MG63 (cell line): ENCODE measurements at places on chromosomes 1 and 21. TPM values are rescaled to one million over a fixed set of nuclear protein-coding genes. Genes with fewer than 3 reads are reported as not detected.

DNA sequence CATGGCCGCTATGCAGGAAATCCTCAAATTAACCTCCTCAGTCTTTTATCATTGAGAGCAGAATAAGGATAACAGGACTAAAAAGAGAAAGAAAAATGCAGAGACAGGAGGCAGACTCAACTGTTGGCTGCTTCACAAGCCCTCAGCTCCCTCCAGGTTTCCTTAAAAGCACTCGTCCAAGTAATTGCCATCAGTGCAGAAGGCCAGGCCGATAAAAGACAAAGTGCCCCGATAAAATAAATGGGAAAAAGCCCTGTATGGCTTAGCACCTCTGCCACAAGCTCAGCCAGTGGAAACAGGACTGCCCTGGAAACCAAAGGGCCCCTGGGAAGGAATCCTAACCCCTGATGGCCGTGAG lies 8.1 kb downstream of the S100A6 start:
- DNase-seq, result no peak

GRCh38 chr1:179141592-179142251 lies 59.9 kb downstream of the TOR3A start:
- peak; percentile 28 for DNase-seq

DNA sequence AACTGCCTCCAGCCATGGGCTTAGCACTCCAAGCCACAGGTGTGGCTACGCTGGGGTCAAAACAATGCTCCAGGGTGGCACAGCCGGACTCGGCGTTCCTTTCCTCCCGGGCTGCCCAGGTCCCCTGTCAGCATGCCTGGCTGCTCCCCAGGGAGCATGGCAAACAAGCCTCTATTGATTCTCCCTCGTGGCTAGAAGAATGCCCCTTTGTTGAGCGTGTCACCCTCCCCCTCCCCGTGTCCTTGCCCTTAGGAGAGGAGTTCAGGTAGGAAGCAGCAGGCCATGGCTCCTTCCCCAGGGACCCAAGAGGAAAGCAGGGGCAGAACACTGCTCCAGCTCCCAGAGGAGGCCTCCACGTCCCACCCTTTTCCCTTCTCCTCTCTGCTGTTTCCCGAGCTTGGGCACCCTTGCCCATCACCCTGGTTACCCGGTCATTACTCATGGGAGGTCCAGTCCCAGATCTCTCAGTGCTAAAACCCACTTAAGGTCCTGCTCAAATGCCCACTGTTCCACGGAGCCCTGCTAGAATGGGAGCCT lies 57.4 kb upstream of the CITED4 start:
- no peak for DNase-seq

- DNase-seq, result peak; percentile 10
Observed at GRCh38 chr1:36761113-36761512, 273.2 kb downstream of the GRIK3 start.

- DNase-seq, result no peak
Observed at GRCh38 chr1:13908128-13908527, 208.1 kb downstream of the PRDM2 start.

GRCh38 chr1:226772446-226773139 lies 33.5 kb upstream of the ITPKB start:
- DNase-seq, result no peak

DNA sequence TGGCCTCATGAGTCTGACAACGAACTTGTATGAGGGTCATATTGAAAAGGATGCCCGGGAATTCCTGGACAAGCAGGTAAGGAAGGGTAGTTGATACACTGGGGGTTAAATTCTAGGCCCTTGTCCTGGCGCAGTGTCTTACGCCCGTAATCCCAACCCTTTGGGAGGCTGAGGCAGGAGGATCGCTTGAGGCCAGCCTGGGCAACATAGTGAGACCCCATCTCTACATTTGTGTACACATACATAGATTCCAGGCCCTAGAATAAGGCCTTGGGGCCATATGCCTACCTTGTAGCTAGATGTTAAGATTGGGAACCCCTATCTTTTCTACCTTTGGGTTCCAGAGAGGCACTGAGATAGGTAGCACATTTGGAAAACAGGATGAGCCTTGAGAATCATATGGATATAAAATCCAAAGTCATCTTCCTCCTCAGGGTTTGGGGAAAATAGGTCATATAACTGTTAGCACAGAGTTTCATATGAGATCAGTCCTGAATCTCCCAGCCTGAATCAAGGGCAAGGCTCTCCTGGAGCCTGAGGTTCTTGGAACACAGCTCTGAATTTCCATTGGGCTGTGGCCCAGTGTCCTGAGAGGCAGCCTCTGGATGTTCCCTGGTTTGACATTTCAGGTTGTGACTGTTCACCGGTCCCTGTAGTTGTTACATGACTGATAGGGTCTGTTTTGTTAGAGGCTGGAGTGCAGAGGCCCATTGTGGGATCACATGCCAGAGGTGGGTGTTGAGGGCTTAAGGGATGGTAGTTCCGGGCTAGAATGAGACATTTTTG lies 104.4 kb downstream of the PIK3R3 start:
- no peak for DNase-seq

DNA sequence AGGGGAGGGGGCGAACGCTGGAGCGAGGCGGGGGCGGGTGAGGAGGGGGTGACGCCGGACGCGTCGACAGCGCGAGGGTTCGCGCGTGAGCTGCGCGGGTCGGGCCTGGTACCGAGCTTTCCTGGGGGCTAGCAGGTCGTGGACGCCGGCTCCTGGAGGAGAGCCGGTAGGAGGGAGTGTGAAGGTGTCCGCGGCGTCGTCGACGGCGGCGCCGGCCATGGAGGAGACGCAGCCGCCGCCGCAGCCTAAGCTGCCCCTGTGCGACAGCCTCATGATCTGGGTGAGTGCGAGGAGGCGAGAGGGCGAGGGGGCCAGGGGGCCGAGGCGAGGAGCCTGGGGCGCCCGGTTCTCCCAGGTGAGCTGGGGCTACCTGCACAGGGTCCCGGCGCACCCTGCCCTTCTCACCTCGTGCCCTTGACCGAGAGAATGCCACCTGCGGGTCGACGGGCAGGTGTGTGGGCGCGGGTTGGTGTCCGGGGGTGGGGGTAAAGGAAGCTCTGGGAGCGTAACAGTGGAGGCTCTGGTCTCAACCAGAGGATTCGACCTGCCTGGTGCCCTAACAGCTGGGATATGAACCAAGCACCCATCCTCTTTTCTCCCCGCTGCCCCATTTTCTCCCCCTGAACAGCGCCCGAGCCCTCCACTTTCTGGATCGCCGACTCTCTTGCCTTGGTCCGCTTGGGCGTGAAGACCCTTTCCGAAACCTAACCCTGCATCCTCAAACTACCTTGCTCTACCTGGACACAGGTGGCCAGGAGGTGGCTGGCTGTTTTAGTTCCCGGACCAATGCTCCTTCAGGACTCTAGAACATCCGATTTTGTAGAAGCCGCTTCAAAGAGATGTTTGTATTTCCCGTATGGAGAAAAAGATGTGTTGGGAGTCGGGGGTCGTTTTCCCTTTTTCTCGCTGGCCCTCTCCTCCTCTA lies at the start of gene HOOK1:
TSS of gene HOOK1 (plus strand) at position 49 of the 925 bp plus-strand sequence. CDS start at position 218, 169 bp downstream.
- DNase-seq, result no peak

- peak; percentile 35 for DNase-seq
Observed at GRCh38 chr21:32423320-32424190, 11.0 kb downstream of the EVA1C start.

DNA sequence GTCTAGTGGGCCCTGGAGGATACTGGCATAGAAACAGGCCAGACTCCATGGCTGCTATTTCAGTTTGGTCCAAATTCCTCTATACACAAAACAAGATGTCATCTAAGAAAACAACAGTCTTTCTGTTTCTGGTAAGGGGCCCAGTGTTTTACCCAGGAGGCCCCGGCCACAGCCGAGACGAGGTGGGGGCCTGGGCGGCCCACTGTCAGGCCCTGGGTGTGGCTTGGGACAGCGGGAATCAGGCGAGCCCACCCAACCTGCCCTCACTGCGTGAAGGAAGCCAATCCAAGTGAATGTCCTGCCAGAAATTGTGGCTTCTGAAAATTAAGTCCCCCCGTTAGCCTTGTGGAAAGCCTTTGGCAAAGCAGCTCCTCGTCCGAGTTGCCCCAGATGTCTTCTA lies 31.2 kb upstream of the GPR153 start:
- no peak for DNase-seq

DNA sequence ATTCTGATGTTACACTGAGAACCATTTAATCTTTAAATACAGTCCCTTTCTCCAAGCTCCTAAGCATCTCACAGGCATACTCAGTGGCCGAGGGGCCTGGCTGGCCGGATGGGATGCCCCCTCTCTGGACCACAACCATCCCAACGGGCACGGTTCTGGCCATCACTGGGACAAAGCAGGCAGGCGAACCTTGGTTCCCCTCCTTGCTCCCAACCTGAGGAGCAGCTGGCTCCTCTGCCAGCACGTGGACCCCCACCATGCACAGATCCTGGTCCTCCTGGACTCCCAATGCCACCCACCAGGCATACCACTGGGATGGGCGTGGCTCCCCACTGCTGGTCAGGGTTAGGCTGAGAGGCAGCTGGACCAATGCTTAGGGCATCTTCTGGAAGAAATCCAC lies 19.8 kb upstream of the PRDM16 start:
- no peak for DNase-seq

DNA sequence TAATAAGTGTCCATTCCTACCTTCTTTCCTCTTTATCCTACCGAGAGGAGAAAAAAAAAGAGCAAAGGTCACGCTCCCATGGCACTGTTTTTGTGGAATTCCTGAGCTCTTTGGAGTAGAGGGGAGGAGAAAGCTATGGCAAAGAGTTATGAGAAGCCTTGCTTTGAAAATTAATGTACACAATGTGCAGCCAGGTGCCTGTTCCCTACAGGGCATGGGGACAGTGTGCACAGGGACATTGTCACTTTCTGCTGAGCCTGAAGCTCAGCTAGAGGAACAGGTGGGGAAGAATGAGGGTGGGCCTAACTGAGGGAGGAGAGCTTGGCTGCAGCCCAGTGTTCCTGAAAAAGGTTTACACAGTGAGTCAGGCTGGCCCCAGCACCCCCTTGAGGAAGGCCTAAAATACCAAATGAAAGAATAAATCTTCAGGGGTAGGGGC lies 66.1 kb downstream of the PLXNA2 start:
- DNase-seq, result no peak

DNA sequence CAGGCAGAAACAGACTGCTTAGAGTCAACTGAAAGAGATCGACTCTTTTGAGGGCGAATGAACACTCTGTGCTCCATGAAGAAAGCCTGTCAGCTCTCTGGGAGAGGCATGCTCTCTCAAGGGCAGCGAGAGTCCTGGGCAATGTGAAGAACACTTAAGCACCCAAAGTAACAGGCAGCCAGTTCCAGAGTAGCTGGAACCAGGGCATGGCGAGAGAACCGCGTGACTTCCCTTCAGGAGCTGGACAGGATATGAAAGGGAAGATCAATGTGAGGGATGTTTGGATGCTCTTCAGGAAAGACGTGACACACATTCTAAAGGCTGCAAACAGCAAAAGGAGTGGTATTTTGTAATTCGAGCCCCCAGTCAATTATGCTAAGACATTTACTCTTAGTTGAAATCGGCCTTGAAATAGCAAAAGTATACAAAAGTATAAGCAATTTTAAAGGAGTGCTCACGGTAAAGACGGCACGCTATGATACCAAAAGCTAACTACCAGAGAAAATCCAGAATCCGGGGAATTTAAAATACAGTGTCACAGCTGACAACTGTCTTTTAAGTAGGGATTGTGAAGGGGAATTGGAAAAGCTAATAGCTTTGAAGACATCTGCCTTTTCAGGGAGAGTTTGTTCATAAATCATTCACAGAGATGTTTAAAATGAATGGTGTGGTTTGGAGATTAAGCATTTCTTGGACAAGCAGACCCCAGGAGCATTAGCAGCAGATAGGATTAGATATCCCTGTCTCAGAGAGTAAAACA lies 20.8 kb downstream of the ADAMTS5 start:
- DNase-seq, result peak; percentile 17

DNA sequence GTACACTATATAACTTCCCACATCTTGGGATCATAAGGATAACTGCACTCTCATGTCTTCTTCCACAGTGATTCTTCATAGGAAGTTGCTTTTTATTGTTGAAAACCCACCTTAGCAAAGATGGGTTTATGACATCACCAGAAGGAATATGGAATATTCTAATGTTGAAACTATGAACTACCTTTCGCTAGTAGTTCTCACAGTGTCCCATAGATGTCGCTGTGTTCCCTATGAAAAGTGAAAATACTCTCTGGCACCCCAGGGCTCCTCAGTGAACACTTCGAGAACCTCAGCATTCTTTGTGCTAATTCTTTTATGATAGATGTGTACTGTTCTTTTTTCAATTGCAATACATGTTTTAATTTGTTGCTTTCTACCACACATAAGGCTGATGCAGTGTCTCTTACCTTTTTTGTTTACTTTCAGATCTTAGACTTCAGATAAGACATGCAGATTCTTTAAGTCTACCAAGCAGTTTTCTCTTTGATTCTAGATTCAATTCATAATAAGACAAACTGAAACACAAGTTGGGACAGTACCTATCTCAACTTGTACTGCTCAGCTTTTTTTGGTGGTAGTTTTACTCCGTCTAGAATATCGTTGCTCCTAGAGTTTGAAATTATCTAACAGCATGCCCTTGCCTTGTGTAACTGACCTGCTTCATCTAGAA lies 90.8 kb downstream of the GTF2B start:
- no peak for DNase-seq

GRCh38 chr1:193115629-193116227 lies 6.1 kb upstream of the CDC73 start:
- DNase-seq, result peak; percentile 83

GRCh38 chr21:30981403-30981802 lies 56.9 kb downstream of the KRTAP19-8 start:
- no peak for DNase-seq

DNA sequence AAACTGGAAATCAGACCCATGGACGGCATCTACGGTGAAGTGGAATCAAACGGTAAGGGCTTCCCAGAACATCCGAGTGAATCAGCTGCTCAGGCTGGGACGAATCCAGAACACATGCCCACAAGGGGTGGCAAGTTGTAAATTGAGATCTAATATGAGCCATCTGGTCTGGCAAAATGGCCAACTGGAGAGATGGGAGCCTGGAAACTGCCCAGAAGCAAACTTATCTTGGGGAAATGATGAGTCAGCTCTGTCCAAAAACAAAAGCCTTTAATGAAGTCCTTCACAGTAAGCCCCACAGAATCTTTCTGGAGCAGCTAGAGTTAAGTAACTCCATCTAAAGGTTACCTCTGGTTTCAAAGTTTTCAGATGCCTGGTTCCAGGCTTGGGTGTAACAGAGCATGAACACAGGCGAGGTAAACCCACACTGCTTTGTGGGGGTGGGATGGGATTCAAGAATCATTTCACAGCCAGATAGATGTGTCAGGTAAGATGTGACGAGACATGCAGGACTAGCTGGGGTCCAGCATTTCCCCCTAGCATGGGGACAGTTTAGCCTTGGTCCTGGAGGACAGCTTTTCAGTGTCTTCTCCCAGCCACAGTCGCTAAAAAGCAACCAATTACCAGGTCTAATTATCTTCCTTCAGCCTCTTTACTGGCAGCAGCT lies 10.5 kb upstream of the SRP9 start:
- peak; percentile 97 for DNase-seq

Gene SPOCD1
- total RNA-seq, result 27.6 and 32.3 TPM in 2 replicates

Gene TMEM81
- 1.6 and 5.1 TPM in 2 replicates for total RNA-seq

Gene F3
- total RNA-seq, result 0.40 TPM in 1 of 2 replicates, not detected in the other

Gene CD164L2
- not detected in 2 replicates for total RNA-seq

Gene CYP4A11
- not detected in 2 replicates for total RNA-seq

Gene RNF186
- not detected in 2 replicates for total RNA-seq

Gene S1PR1
- total RNA-seq, result 0.30 TPM in 1 of 2 replicates, not detected in the other

Gene PAX7
- not detected in 2 replicates for total RNA-seq

Gene S100A1
- total RNA-seq, result 0.99 TPM in 1 of 2 replicates, not detected in the other

Gene SYNJ1
- 1.1 and 3.6 TPM in 2 replicates for total RNA-seq

Gene LAD1
- total RNA-seq, result not detected in 2 replicates

Gene PYHIN1
- not detected in 2 replicates for total RNA-seq

Gene MATN1
- total RNA-seq, result not detected in 2 replicates
